ENCODE measurements at places on chromosomes 1 and 21. TPM values are rescaled to one million over a fixed set of nuclear protein-coding genes. Genes with fewer than 3 reads are reported as not detected.

Gene CC2D1B
- total RNA-seq, result 20.9 TPM

Gene PRKAA2
- under 0.01 TPM for total RNA-seq

Gene EPHA10
- total RNA-seq, result not detected

Gene ATP1B1
- 4.7 TPM for total RNA-seq

Gene AMY1C
- total RNA-seq, result not detected

Gene GJA5
- under 0.01 TPM for total RNA-seq

Gene OR2L13
- total RNA-seq, result 0.21 TPM

Gene PRXL2B
- 4.2 TPM for total RNA-seq
